Anterior cingulate cortex (tissue), 58 donors: ENCODE measurements at places on chromosomes 11 and 22.

DNA sequence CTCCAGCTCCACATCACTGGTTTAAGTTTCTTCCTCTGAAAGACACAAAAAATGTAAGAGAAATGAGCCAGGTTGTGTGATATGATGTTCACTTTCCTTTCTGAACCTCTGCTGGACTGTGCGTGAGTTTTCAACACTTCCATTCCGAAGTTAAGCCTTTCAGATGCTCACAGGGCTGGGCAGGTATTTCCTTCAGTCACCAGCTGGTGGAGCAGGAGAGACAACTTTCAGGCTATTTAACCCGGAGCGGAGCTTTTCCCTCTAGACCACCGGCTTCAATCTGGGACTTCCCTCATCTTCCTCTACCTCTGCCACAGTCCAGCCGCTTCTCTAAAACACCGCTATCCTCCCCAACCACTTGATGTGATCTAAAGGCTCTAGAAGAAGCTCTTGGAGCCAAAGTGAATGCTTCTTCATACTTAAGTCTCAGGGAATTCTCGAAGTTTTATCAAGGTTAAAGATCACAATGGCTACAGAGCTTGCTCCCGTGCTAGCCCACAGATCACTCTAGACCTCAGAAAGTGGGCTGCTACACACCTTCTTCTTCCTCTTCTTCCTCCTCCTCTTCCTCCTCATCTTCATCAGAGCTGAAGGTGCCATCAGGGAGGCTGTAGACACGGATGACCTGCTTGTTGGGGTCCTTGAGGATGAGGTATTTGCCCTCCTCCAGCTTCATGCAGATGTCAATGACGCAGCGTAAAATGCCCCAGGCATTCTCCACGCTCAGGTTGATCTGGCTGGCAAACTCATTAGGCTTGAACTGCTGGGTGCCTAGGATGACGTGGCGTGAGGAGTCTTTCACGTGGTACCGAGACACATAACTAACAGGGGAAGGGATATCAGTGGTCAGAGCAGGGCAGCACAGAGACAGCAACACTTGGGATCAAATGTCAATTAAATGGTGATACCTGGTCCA is 4.4 kb upstream of the FOXRED2 start:
- DNase-seq: no peak

DNA sequence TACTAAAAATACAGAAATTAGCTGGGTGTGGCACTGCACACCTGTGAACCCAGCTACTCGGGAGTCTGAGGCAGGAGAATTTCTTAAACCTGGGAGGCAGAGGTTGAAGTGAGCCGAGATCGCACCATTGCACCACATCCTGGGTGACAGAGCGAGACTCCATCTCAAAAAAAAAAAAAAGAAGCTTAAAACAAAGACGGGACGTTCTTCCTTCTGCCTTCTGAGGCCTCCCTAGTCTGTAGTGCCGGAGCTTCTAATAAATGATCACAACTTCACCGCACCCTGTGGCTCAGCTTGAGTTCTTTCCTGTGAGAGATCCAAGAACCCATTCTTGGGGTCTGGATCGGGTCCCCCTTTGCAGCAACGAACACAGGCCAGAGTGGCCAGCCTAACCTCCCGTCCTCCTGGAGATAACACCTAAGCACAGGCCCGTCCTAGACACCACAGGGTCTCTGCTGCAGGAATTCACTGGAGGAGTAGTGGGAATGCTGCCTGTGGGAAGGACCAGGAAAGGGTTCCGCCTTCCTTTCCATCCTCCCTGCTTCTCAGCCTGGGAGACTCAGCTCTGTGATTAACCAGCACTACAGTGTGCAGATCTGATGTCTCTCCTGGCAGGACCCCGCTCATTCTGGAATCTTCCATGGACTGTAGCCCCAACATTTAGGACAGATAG is 2.2 kb upstream of the APOBEC3H start:
- DNase-seq: no peak

- no peak for DNase-seq
Measured at GRCh38 chr11:2256293-2256913, 14.0 kb downstream of the ASCL2 start.

DNA sequence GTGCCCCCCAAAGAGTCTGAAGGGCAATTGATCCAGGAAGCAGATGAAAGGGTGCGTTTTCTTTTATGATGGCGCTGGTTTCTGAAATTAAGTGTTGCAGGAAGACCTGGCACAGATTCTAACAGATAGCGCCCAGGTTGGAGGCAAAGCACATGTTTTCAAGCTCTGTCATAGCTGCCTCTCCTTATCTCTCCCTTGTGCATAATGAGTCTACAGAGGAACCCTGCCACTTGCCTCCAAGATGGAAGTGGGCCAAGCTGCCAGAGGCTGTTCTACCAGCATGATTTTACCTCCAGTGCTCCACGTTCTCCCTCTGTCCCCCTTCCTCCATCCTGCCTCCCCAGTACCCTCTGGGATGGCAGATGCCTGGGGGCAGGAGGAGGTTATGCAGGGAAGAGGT is 30.0 kb upstream of the TLCD5 start:
- no peak for DNase-seq

- DNase-seq: no peak
Measured at GRCh38 chr22:29385151-29385704, 3.1 kb downstream of the AP1B1 start.

- no peak for DNase-seq
Measured at GRCh38 chr11:45810431-45811108, 5.6 kb downstream of the SLC35C1 start.

GRCh38 chr11:12237381-12237784 is 127.0 kb downstream of the MICAL2 start:
- no peak for DNase-seq

GRCh38 chr11:104705490-104706190 is 192.6 kb downstream of the CASP12 start:
- DNase-seq: no peak

DNA sequence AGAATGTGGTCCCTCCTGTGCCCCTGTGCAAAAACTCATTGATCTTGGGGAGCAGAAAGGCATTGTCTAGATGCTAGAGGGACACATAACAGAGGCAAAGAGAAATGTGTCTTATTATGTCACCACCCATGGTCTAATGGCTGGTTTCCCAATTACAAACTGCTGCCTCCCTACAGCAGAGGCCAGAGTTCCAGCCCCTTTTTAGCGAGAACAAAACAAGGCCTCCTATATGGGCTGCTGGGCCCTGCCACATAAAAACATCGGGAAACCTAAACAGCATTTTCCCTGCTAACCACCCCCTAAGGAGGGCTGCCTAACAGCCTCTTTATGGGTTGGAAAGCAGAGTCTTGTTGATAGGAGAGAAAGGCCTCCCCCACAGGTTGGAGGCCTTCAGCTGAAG is 75.2 kb upstream of the CRTAM start:
- DNase-seq: no peak

- no peak for DNase-seq
Measured at GRCh38 chr11:66345316-66345649, 379 bp upstream of the BRMS1 start.

- DNase-seq: peak; percentile 58
Measured at GRCh38 chr22:38273135-38273826, 471 bp upstream of the TMEM184B start.

DNA sequence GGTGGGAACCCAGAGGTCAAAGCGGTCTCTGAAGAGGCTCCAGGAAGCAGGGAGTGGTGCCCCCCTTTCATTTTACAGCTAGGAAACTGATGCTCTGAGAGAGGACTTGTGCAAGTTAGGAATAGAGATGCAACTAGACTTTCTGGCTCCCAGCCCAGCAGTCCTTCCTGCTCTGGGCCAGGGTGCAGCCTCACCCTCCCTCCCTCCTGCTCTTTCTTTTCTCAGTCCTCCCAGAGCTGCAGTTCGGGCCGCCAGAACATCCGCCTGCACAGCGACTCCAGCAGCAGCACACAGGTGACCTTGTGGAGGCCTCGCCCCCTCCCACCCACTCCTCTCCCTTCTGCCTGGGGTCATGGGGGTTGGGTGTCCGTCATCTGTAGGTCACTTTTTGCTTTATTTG is 51.5 kb downstream of the LHFPL7 start:
- no peak for DNase-seq

DNA sequence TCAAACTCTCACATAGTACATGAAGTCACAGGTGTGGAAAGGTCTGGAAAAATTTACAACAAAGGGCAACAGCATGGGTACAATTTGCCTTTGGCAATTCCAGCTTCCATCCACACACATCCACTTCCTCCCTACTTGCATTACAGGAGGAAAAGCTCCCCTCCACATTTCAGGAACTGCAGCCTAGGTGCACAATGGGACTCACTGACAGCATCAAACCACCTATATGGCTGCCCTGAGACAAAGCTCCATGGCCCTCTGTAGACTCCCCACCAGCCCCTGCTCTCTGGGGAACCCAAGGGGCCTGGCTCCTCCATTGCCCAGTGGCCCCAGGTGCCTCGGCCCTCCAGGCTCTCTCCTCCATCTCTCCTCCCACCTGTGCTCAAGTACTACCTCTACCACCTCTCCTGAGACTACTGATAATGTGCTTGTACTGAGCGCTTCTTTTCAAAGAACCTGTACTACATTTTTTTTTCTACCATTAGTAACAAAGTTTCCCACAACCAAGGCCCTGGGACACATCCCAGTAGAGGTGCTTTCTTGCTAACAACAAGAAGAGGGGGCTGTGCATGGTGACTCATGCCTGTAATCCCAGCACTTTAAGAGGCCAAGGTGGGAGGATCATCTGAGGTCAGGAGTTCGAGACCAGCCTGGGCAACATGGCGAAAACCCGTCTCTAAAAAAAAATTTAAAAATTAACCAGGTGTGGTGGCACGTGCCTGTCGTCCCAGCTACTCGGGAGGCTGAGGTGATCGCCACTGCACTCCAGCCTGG is 4.9 kb downstream of the YPEL1 start:
- DNase-seq: no peak

- no peak for DNase-seq
Measured at GRCh38 chr11:96315476-96315875, 27.5 kb downstream of the MAML2 start.

DNA sequence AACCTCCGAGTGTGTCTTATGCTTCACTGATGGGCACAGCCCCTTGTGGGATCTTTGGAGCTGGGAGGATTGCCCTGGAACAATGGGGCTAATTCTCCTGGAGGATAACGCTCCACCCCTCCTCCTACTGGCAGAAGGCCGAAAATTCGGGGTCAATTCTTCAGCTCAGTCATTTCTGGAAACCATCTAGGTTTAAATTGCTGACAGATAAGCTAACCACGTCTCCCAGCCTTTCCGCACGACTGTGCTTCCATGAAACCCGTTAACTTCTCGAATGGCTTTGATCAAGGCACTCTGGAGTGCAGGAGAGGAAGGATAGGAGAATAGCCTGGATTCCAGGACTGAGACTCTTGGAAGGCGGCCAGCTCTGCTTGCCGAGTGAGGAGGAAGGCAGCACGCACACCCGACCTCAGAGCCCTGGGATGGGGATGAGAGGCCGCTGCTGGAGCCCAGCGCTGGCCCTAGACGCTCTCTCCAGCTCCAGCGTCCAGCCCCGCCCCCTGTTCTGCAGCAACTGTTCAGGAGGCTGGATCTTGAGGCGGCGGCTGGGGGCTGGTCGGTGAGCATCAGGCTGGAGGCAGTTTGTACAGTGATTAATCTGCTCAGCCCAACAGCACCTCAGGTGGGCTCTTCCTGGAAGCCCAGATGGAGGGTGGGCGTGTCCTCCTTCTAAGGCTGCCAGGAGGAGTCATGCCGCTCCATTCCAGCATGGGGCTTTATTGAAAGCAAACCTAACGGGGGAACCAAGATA is 176.7 kb upstream of the NCAM1 start:
- peak; percentile 49 for DNase-seq

- DNase-seq: no peak
Measured at GRCh38 chr11:13008625-13009475, at the start of gene RASSF10. TSS of gene RASSF10 (plus strand) at chr11:13009316. CDS start at chr11:13009577, 261 bp downstream.

- DNase-seq: no peak
Measured at GRCh38 chr22:27203276-27203660, 545.9 kb downstream of the MIAT start.

DNA sequence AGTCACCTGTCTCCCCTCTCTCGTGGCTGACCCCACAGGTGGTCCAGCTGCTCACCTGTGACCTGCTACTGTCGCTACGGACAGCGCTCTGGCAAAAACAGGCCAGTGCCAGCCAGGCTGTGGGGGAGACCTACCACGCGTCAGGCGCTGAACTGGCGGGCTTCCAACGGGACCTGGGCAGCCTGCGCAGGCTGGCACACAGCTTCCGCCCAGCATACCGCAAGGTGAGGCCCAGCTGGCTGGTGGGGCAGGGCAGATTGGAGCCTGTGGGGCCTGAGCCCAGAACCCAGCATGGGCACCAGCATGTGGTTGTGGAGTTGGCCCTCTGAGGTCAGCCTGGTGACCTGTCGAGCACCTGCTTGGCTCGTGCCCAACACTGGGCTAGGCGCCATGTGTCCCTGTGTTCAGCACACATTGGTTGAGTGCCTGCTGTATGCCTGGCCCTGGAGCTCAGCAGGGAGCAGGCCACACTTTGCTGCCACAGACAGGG is 11.9 kb downstream of the SHISA8 start:
- DNase-seq: no peak

- no peak for DNase-seq
Measured at GRCh38 chr11:73393479-73394415, 17.5 kb downstream of the RELT start.

- DNase-seq: no peak
Measured at GRCh38 chr11:113160808-113161124, 153.6 kb upstream of the TTC12 start.

DNA sequence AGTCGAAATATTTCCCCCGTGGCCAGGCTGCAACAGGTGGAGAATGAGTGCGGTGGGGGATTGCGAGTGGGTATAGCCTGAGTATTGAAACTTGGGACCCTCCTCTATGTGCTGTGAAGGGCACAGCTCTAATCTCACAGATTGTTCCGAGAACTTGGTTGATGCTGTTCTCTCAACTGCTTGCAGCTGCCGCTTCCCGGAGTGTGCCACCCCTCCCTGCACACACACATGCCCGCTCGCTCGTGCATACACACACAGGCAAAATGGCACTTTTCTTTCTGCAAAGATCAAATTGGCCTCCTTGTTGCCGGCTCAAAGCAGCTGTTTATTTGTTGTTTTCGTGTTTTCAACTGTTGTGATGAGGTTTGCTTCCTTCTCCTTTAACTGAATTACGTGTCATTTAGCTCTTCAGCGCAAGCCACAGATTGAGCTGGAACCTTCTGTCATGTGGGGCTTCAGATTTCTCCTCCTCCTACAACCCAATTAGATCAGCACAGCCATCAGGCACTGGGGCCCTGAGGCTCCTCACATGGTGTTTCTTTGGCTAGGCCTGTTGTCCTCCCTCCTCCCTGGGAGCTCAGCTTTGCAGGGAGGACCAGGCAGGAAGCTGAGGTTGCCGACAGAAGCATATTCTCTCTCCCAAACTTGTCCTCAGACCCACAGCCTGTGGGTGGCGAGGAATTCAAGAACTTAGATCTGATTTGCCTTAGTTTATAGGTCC is 13.9 kb upstream of the B3GAT1 start:
- peak; percentile 59 for DNase-seq

DNA sequence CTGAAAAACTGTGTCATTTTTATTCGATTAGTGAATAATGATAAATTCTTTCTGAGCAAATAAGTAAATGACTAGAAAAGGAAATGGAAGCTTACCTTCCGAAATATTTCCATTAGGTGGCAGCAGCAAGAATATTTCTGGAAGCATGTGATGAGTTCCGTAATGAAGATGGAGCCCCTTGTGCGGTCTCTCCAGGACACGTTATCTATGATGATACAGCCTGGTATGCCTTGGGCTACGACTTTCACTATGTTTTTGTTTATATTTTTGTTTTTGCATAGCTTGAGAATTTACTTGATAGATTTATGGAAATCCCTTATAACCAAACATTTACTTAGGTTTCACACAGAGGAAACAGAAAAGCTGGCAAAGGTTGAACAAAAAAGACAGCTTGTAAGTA is 25.7 kb downstream of the CASP5 start:
- no peak for DNase-seq

- DNase-seq: no peak
Measured at GRCh38 chr11:120625565-120625964, 114.0 kb downstream of the GRIK4 start.

GRCh38 chr22:43066844-43067385 is 22.3 kb downstream of the TTLL1 start:
- no peak for DNase-seq
